NCI-H146 (cell line): ENCODE measurements at places on chromosomes 1 and 21.

DNA sequence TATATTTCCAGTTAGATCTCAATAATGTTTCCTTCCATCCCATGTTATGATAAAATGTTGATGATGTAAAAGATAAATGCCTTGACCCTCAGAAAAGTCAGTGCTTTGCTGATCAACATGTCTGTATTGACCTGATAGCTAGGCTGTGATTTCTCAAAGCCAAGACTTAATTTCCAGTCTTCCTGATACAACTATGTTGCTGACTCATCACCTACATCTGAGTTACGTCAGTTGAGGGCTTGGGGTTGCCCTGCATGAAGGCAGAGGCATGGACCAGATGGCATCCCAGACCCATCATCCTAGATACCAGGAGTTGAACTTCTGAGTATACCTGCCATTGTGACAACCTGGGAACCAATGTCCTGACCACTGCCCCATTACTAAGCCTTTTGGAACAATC is 4.8 kb downstream of the LCE1D start:
- no peak for DNase-seq

GRCh38 chr1:170929835-170930554 is 5.3 kb upstream of the MROH9 start:
- peak; percentile 16 for DNase-seq

DNA sequence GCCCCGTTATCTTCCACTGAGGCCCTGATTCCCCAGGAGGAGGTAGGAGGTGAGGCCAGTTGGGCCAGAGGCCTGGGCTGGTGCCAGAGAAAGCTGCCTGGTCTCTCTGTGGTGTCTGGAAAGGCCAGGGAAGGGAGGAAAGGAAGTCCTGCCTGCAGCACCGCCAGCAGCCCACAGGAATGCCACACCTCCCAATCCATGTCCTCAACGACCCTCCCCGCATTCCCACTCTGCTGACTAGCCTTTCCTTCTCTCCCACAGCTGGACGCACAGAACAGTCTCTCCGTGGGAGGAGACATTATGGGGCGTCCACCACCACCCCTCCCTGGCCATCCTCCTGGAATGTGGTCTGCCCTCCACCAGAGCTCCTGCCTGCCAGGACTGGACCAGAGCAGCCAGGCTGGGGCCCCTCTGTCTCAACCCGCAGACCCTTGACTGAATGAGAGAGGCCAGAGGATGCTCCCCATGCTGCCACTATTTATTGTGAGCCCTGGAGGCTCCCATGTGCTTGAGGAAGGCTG is 18.0 kb downstream of the CSF1 start:
- no peak for DNase-seq

DNA sequence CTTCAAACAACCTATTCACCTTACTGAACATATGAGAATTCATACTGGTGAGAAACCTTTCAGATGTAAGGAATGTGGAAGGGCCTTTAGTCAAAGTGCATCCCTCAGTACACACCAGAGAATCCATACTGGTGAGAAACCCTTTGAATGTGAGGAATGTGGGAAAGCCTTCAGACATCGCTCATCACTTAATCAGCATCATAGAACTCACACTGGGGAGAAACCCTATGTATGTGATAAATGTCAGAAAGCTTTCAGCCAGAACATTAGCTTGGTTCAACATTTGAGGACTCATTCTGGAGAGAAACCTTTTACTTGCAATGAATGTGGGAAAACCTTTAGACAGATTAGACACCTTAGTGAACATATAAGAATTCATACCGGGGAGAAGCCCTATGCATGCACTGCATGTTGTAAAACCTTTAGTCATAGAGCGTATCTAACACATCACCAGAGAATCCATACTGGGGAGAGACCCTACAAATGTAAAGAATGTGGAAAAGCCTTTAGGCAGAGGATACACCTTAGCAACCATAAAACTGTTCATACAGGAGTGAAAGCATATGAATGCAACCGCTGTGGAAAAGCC is 13.2 kb upstream of the EXO5 start:
- no peak for DNase-seq

- DNase-seq = no peak
Observed at GRCh38 chr1:26361605-26362122, 7.7 kb upstream of the CRYBG2 start.

DNA sequence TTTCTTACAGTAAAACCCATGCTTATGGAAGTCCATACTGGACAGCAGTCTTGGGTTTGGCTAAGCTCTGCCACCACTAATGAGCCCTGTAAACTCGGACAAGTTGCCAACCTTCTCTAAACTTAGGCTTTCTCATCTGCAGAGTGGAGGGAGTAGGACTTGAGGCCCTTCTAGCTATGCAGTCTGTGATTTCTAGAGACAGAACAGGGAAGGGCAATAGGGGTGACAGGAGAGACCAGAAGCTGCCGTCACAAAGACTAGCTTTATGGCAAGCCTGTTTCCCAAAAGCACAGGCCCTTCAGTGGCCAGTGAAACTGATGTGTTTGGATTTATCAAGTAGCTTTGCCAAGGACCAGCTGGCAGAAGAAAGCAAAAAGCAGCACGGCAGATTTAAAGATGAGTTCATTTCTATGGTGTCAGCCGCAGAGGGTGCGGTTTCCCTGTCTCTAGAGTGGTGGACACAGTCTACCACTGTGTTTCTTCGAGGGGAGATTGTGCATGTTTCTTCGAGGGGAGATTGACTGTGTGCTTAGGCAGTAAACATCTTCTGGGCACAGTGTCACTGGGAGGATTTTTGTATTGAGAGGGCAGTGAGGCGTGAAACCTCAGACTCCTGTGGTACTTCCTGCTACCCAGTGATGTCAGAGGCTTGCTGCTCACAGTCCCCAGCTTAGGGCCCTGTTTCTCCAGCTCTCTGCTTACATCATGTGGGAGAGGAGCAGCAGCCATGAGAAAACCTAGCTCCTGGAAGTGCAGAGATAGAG is 119.0 kb downstream of the ROR1 start:
- DNase-seq = peak; percentile 6

DNA sequence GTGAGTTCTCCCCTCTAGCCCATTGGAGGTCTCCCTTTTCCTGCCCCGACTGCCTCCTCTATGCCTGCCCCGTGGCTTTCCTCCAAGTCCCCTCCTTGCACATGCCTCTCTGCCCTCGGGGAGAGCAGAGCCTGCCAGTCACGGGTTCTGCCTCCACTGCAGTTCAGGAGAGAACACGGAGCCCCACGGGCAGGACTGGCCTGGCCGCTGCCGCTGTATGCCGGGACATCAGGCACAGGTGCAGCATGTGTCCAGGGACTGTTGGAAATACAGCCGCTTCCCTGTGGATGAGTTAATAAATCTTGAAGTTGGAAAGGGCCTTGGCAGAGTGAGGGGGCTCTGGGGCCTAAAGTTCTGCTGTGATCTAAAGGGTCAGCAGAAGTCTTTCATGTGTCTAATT is 676.6 kb downstream of the MATN1 start:
- DNase-seq = no peak

- DNase-seq = no peak
Observed at GRCh38 chr1:216430744-216431143, 7.5 kb upstream of the USH2A start.

DNA sequence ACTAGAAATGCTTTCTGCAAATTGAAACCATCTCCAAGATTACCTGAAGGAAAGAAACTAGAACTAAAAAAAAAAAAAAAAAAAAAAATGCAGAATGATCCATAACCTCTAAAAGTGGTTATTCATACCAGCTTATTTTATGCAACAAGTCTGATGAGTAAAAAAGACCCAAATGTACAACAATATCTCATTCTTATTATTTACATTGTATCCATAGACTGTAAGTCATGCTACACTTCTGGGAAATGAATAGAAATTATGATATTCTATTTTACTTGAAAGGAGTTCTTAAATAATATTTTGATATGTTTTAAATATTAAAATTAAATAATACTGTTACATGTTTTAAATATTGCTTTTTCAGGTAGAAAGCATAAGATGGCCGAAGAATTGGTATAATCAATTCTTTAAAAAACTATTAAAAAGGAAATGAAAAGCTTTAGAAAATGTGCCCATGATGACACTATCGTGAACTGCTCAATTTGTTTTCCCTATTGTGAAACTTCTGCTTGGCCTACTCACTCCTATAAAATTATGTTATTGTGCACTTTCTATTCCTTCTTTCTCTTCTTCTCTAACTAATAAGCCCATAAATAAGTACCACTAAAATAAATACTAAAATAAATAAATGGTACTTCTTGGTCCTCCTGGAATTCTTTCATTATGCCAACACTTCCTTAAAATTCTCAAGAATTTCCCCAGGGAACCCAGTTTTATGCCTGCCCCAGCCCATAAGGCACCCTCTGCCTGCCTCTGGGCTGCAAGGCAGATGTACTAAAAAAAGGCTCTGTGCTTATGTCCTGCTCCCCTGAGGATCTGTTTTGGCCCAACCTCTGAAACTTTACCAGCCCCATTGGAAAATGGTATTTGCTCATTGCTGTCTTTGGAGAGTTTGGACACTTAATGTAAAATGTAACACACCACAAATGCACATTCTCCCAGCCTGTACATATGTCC is 18.1 kb downstream of the SAMSN1 start:
- DNase-seq = no peak

DNA sequence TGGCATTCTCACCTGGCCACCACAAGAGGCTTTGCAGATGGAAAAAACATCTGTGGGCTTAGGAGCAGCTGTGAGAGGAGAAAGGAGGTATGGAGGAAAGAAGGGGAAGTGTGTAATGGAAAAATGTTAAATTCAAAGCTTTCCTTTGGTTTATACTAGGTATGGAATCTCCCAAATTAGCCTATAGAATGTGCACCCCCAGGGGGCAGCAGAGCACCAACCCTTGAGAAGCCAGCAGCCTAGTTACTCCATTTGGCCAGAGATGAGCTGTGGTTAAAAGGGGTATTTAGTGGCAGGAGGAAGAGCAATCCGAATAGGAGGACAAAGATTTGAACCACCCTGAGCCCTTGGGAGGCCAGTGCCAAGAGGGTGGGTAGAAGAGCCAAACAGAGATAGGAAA is 97.5 kb upstream of the CTTNBP2NL start:
- peak; percentile 70 for DNase-seq

DNA sequence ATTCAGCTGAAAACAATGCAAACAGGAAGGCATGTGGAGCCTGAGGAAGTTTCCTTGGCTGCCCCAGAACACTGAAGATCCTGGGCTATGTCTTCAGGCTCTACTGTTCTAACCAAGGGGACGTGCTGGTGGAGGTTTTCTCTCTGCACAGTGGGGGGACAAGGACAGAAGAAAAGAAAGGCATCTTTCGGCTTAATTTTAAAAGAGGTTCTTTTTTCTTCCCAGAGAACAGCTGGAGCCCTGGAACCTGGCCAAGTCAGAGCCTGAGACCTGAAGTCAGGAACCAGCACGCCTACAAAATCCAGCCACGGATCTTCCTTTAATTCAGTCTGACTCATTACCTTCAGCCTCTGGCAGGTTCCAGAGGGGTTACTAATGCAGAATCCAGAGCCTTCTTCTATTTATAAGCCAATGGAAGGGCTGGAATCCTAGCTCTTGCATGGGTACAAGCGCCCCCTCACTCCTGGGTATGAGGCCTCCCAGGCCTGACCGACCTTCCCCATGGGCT is 19.8 kb downstream of the CTNNBIP1 start:
- no peak for DNase-seq

DNA sequence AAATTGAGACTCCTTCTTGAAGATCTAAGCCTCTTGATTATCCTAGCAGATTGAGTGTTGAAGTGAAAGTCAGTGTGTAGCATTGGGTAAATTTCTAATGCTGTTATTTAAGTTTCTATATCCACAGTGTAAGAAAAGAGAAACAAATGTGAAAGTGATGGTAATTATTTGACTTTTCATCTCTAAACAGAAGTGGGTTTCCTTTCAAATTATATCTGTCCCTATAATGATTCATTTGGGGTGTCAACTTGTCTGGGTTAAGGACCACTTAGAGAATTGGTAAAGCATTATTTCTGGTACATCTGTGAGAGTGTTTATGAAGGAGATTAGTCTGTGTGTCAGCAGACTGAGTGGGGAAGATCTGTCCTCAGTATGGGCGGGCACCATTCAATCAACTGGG is 133.0 kb upstream of the HMCN1 start:
- DNase-seq = no peak

- DNase-seq = no peak
Observed at GRCh38 chr1:234135501-234135900, 231.0 kb downstream of the SLC35F3 start.

- DNase-seq = no peak
Observed at GRCh38 chr1:80779275-80779674, 1021.5 kb upstream of the ADGRL2 start.

DNA sequence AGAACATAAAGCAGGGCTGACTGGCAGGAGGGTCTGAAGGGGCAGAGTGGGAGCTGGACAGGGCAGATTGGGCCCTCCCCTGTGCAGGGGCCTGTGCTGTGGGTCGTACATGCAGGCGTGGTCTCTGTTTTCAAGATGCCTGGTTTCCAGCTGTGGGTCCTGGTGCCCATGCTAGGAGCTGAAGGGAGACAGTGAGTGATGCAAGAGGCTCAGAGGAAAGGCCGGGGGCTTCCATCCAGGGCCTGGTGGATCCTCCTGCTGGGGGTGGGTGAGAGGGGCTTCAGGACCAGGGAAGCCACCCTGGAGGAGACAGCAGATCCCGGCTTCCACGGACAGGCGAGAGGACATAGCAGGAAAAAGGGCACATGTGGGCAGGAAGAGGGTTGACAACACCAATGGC is 349.0 kb upstream of the VAMP3 start:
- DNase-seq = no peak

- peak; percentile 62 for DNase-seq
Observed at GRCh38 chr1:113140588-113141446, 67.8 kb downstream of the LRIG2 start.

- DNase-seq = peak; percentile 76
Observed at GRCh38 chr1:156689035-156689952, 12.1 kb upstream of the NES start.

- no peak for DNase-seq
Observed at GRCh38 chr21:37259426-37259825, 7.7 kb downstream of the VPS26C start.

GRCh38 chr1:166082601-166083000 is 84.2 kb downstream of the FAM78B start:
- DNase-seq = no peak

- DNase-seq = peak; percentile 1
Observed at GRCh38 chr1:17909634-17910033, 154.5 kb downstream of the ACTL8 start.

- DNase-seq = no peak
Observed at GRCh38 chr1:88943241-88943640, 49.2 kb downstream of the KYAT3 start.

DNA sequence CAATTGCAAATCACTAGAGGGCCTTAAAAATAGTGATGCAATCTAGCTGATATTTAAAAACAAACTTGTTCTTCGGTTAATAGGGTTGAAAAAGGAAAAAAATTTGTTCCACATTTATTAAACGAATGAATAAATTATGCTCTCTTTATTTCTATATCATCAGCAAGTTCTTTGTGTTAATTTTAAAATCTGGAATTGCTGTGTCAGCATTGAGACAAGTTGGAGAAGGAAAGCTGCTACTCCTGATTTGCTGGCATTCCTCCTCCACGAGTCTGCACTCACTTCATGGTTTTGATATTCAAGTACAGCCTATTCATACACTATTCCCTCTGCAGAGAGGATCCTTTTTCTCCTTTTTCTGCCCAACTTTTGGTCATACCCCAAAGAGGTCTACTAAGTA is 117.6 kb downstream of the MRPL39 start:
- DNase-seq = no peak

- no peak for DNase-seq
Observed at GRCh38 chr1:36994868-36995267, 39.4 kb downstream of the GRIK3 start.

- peak; percentile 28 for DNase-seq
Observed at GRCh38 chr1:104878203-104878909, 1128.7 kb downstream of the AMY1C start.

- no peak for DNase-seq
Observed at GRCh38 chr1:27609618-27610240, 5.8 kb upstream of the AHDC1 start.

GRCh38 chr1:56397409-56397808 is 182.0 kb downstream of the PLPP3 start:
- DNase-seq = no peak
